ENCODE measurements at places on chromosomes 12 and 14.

DNA sequence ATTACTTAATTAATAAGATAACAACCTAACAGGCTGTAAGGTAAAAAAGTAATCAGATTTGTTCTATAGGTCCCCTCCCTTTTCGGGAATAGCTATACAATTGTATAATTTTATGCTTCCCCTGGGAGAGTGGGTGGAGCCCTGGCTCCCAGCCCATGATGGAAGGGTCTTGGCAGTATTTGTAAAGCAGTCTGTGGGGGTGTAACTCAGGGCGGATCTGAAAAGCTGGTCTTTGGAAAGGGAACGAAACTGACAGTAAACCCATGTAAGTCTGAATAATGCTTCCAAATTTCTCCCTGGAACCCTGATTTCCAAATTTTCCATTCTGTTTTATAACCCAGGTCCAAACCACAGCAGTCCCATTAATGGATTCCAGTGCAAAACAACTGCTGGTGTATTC is 110.4 kb downstream of the DAD1 start:
- H3K4me3 ChIP-seq = no peak overlapping the region
- H3K4me1 ChIP-seq = no peaks in the 10 kb centered on the region
- no peak overlapping the region for H3K27ac ChIP-seq
- H3K36me3 ChIP-seq = no peaks in the 10 kb centered on the region
- no peaks in the 10 kb centered on the region for H3K27me3 ChIP-seq

DNA sequence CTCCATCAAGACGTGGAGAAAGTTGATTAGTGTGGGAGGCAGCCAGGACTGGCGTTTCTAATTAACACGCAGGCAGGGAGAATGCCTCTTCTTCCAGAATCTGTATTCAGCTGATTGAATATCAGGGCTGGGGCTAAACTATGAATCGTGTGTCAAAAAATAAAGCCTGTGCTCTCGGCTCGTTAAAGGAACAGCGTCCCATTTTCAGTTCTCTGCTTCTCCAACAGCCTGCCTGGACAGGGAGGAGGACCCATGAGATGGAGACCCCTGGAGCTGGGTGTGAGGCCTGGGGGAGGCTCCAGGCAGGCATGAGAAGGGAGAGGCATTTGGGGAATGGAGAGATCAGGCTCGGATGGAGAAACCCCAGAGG is 28.6 kb upstream of the LHX5 start:
- no peak for DNase-seq
- H3K27ac ChIP-seq = no peak overlapping the region
- peaks cover 9% of the 10 kb centered on the region for H3K27me3 ChIP-seq
- no peak overlapping the region for H3K4me3 ChIP-seq
- no peaks in the 10 kb centered on the region for H3K4me1 ChIP-seq

DNA sequence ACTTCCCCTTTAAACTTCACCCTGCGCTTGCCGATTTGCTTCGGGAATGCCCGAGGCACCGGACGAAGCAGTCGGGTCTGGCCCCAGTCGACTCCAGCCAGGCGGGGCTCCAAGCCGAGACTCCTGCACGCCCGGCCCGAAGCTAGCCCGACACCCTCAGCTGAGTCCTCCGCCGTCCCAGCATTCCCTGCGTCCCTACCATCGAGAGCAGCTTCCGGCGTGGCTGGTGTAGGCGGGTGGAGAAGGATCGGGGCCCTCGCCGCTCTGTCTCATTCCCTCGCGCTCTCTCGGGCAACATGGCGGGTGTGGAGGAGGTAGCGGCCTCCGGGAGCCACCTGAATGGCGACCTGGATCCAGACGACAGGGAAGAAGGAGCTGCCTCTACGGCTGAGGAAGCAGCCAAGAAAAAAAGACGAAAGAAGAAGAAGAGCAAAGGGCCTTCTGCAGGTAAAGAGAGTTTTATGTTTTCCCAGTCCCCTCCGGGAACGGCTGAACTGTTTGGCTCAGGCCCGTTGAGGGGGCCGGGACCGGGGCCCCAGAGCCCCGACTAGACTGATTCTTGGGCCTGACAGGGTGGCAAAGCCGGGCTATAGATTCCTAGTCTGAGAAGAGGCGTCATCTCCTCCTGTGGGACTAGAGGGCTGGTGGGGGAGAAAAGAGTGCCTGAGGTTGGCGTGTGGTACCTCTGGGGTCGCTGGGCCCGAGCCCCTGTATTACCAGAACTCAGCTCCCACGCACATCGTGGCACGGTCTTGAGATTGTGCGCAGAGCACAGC is at the start of gene METAP2:
Gene METAP2, plus strand, starts transcription at position 269 of the 776 bp plus-strand sequence. Its CDS starts 28 bp downstream, at position 297.
- peaks cover 17% of the 10 kb centered on the region for H3K36me3 ChIP-seq
- H3K4me1 ChIP-seq = peaks cover 40% of the 10 kb centered on the region
- peak within 1 kb of the TSS; percentile 67 for H3K4me3 ChIP-seq
- H3K27me3 ChIP-seq = no peaks in the 10 kb centered on the region
- peak; percentile 89 for DNase-seq

DNA sequence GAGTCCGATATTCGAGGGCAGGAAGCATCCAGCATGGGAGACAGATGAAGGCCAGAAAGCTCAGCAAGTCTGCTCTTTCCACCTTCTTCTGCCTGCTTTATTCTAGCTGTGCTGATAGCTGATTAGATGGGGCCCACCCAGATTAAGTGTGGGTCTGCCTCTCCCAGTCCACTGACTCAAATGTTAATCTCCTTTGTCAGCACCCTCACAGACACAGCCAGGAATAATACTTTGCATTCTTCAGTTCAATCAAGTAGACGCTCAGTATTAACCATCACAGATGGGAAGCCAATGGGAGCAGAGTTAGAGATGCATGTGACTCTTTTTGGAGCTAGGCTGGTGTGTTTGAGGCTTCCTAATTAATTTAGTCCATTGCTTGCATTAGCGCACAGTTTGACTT is 17.0 kb downstream of the C12orf75 start:
- H3K4me3 ChIP-seq = no peak overlapping the region
- DNase-seq = no peak
- no peaks in the 10 kb centered on the region for H3K27me3 ChIP-seq
- H3K27ac ChIP-seq = no peak overlapping the region
- no peaks in the 10 kb centered on the region for H3K4me1 ChIP-seq
- H3K36me3 ChIP-seq = no peaks in the 10 kb centered on the region

DNA sequence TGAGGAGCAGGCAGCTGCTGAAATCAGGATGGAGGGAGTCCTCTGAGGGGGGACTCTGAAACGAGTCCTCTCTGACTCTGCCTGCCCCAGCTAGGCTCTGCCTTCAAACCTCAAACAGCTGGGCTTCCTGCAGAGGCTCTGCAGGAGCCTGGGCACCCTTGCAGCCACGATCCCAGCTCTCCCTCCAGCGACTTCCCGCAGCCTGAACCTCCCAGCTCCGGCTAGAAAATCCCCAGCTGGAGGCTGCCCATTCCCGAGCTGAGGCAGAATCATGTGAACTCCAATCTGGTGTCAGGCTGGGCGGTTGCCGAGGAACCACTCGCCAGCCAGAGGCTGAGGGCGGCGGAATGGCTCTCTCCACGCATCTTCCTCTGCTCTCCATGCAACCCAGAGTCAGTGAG is at the start of gene GPR68:
Gene GPR68, minus strand, starts transcription at position 204 of the 401 bp plus-strand sequence. CDS start 9,654 bp downstream, outside the sequence.
- H3K27ac ChIP-seq = peak within 1 kb of the TSS; percentile 94
- no peak for DNase-seq
- H3K4me1 ChIP-seq = peaks cover 80% of the 10 kb centered on the region
- no peaks in the 10 kb centered on the region for H3K36me3 ChIP-seq

GRCh38 chr14:90387206-90387760 is 9.5 kb upstream of the CALM1 start:
- DNase-seq = no peak
- no peaks in the 10 kb centered on the region for H3K27me3 ChIP-seq
- H3K27ac ChIP-seq = no peak overlapping the region
- H3K4me3 ChIP-seq = no peak overlapping the region

GRCh38 chr12:104490850-104491249 is 34.1 kb downstream of the CHST11 start:
- H3K27ac ChIP-seq = no peak overlapping the region
- H3K27me3 ChIP-seq = no peaks in the 10 kb centered on the region
- peaks cover 78% of the 10 kb centered on the region for H3K4me1 ChIP-seq
- no peaks in the 10 kb centered on the region for H3K36me3 ChIP-seq
- DNase-seq = no peak

DNA sequence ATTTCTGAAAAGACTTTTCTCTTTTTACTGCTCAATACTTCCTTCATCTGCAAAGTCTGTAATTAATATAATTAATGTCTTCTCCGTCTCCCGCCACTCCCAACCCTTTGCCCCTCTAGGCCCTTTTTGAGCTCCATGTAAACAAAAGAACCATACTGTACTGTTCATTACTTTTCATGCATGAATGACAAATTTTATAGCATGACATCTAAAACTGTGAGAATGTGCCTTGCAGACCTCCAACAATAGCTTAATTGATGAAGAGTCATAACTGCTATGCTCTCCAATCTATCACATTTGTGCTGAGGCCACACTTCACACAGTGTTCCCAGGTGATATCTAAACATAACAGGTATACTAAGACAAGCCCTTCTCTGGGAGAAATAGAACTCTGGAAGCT is 1122.7 kb upstream of the ATXN7L3B start:
- no peak for DNase-seq
- H3K27ac ChIP-seq = no peak overlapping the region
- H3K36me3 ChIP-seq = no peaks in the 10 kb centered on the region

DNA sequence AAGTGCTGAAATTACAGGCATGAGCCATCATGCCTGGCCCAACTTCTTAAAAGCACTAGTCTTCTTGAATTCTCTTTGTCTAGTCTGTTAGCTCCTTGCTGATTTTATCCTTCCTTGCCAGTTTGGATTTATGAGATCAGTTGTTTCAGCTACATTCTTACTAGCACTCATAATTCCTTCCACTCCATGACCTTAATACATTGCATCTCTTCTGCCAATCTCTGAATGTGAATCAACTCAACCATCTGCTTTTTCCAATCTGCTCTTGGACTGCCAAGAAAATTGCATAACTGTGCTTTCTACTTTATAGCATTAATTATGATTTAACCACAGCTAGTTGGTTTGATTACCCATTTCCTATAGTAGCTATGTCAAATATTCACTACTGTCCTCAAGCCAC is 14.9 kb upstream of the HEATR5A start:
- no peak for DNase-seq
- H3K4me3 ChIP-seq = no peak overlapping the region
- H3K27ac ChIP-seq = no peak overlapping the region
- H3K4me1 ChIP-seq = no peaks in the 10 kb centered on the region
- H3K36me3 ChIP-seq = no peaks in the 10 kb centered on the region

DNA sequence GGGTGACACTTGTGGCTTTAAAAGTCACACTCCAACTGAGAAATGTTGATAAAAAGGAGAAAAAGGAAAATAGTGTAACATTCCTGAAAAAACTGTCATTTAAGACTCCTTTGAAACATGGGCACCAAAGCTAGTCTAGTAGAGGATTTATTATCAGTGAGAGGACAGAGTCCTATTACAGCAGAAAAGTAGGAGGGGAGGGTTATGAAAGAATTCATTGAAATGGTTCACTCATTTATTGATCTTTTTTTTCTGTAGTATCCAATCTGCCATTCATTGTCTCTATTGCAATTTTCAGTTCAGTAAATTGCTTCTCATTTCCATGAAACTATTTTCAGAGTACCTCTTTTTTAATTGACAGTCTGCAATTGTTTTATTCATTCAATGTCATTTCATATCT is 25.4 kb downstream of the PPM1A start:
- DNase-seq = no peak
- H3K36me3 ChIP-seq = no peaks in the 10 kb centered on the region
- peaks cover 32% of the 10 kb centered on the region for H3K4me1 ChIP-seq
- no peak overlapping the region for H3K27ac ChIP-seq
- no peak overlapping the region for H3K4me3 ChIP-seq

DNA sequence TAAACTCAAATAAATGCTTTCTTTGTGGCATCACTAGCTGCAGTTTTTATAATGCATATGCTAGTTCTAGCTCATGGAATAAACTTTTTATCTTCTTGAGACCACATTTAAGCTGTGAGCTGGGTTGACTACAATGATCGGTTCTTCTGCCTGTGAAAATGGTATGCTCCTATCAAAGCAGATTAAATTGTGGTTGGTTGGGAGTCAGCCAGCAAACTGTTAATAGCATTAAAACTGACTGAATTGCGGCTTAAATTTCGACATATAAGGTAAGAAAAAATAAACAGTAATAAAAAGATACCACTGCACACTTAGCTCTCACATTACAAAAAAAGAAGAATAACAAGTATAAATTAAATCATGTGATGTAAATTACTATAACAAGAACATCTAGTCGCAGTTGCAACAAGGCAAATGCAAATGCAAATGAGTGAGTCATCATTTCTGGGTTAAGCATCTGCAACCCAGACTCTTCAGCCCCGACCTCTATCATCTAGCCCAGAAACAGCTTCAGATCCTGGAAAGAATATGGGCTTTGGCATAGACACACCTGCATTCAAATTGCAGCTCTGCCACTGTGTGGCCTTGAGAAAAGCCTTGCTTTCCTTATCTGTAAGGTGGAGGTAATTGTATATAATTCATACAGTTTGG is 19.8 kb upstream of the DHRS7 start:
- no peaks in the 10 kb centered on the region for H3K36me3 ChIP-seq
- no peak overlapping the region for H3K4me3 ChIP-seq
- H3K27me3 ChIP-seq = no peaks in the 10 kb centered on the region

Data from CD8-positive, alpha-beta memory T cell (primary cell).